ENCODE measurements at places on chromosomes 6 and 20.
A peak's percentile ranks its signal among the peaks of the same experiment; 100 is the strongest.

- DNase-seq = no peak
Observed at GRCh38 chr6:168148231-168148849, 69.3 kb upstream of the FRMD1 start.

GRCh38 chr6:144785056-144785455, 499.9 kb downstream of the UTRN start:
- no peak for DNase-seq

- no peak for DNase-seq
Observed at GRCh38 chr6:104625536-104625935, 234.2 kb downstream of the HACE1 start.

- no peak for DNase-seq
Observed at GRCh38 chr20:51643390-51643789, 100.9 kb upstream of the NFATC2 start.

DNA sequence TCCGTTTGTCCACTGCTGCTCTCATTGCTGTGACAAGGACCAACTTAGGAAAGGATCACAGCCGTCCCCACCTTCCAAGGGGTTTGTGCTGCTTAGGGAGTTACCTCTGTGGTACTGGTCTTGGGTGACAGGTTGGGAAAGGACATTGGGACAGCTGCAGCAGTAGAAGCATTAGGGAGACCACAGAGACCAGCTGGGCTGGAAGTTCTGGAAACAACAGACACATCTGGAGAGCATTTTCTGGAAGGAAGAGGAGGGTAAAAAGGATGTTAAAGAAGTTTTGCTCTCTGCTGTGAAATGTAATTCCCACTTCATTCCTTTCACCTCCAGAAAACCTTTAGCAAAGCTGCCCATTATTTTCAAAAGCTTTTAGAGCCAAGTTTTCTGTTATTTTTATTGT, 304.2 kb downstream of the LRFN2 start:
- no peak for DNase-seq

DNA sequence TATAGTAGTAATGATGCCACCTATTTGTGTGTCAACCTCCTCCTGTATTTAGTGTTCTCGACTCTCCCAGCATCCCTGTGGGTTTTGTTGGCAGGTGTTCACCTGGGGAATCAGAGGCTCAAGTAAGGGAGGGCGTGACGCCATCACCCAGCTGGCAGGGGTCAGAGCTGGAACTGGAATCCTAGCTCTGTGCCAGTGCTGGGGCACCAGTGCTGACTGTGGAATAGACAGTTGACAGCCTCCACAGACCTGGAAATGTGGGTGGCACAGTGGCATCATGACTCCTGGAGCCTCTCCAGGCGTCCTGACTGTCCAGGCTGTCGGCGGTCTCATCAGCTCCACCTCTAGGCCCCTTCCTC, 102.8 kb downstream of the SYCP2 start:
- no peak for DNase-seq

GRCh38 chr6:106924694-106925523, 49.6 kb downstream of the CD24 start:
- DNase-seq = no peak

DNA sequence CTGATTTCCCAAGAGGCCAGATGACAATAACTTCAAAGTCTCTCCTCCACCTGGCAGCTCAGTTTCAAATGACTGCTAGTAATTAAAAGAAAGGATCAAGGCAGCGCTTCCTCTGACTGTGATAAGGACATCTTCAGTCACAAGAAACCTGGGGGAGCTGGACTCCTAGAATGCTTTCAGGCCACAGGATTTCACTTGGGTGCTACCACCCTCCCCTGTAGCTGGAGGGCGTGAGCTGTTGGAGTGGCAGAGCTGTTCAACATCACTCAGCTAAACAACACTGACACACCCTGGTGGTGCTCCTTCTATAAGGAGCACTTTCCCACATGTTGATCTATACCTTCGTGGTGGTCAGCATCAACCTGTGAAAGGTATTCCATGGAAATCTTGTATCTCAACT, 2.2 kb upstream of the CNR1 start:
- no peak for DNase-seq

GRCh38 chr6:130615816-130616215, 211.4 kb upstream of the SMLR1 start:
- no peak for DNase-seq

- DNase-seq = no peak
Observed at GRCh38 chr6:44266347-44266746, 996 bp upstream of the NFKBIE start.

- peak; percentile 64 for DNase-seq
Observed at GRCh38 chr20:2619961-2620595, 32.4 kb upstream of the NOP56 start.

DNA sequence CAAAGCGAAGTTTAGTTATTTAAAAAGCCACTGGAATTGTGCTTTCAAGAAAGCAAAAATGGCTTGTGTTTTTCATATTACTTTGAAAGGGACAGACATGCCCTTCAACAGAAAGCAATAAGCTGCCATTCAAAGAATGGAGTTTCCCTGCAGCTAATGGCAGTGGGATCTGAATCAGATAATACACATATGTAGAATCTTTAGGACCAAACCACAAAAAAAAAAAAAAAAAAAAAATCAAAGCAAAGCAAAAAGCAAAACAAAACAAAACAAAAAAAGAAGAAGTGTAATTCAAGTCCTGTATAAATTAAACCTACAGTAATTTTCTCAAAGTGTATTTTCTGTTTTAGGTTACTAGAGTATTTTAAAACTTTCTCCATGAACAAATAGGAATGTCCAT, 63.6 kb upstream of the ZNF217 start:
- DNase-seq = no peak

DNA sequence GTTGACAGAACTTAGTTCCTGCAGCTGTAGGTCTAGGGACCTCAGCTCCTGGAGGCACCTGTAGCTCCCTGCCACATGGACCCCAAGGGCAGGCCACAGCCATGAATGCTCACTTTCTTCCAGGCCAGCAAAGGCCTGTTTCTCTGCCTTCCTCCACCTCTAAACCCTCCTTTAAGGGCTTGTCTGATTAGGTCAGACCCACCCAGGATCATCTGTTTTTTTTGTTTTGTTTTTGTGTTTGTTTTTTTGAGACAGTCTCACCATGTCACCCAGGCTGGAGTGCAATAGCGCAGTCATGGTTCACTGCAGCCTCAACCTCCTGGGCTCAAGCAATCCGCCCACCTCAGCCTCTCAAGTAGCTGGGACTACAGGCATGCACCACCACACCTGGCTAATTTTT, 11.5 kb upstream of the BCAS4 start:
- no peak for DNase-seq

- DNase-seq = no peak
Observed at GRCh38 chr6:23534351-23534750, 591.7 kb upstream of the NRSN1 start.

- DNase-seq = no peak
Observed at GRCh38 chr20:36398515-36398914, 92.4 kb downstream of the DLGAP4 start.

DNA sequence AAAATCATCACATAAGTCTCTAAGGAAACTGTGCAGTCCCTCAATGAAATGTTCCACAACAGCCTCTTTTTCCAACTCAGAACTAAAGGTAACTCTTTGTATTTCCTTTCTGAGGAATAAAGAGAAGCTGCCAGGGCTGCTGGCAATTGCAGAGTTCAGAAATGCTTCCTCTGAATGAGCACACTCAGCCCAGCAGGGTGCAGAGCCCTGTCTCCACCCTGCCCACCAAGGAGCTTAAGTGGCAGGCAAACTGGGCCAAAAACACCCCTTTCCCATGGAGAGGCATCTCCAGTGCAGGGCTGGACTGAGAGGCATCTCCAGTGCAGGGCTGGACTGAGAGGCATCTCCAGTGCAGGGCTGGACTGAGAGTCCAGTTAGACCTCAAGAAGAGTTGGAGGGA, 255.4 kb downstream of the GMPR start:
- no peak for DNase-seq

- DNase-seq = no peak
Observed at GRCh38 chr20:2612073-2612472, 40.4 kb upstream of the NOP56 start.

DNA sequence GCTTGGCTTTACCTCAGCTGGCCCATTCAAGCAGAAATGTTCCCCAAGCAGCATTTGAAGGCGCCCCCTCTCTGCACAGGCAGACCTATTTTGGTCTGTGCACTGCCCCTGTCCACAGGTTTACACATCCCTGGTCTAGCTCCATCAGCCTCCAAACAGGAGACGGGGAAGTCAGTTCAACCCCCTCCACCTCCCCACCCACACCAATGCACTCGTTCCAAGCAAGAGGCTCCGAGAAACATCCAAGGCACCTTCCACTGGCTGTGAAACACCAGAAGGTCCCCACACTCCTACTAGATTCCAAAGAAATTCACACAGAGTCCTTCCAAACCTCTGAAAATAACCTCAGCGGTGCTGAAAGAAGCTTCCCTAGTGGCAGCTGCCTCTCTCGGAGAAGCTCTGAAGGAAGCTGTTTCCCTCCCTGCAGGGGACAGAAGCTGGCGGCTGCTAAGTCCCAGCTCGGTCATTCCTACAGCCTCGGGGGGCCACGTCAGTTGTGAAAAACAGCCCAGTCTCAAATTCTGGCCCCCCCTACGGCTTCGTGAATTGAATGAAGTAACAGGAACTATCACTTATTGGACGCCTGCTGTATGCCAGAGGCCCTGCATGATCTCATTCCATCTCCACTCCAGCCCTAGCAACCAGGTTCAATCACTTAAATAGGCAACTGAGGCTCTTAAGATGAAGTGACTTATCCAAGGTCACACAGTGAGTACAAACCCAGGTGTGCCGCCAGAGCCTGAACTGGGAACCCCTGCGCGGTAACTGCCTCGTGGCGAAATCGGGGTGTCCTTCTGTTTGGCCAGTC, 815 bp downstream of the SPATA2 start:
- DNase-seq = no peak

- DNase-seq = no peak
Observed at GRCh38 chr6:153145591-153145990, 14.5 kb upstream of the RGS17 start.

GRCh38 chr6:41239467-41240159, 11.5 kb downstream of the TREML4 start:
- DNase-seq = no peak

DNA sequence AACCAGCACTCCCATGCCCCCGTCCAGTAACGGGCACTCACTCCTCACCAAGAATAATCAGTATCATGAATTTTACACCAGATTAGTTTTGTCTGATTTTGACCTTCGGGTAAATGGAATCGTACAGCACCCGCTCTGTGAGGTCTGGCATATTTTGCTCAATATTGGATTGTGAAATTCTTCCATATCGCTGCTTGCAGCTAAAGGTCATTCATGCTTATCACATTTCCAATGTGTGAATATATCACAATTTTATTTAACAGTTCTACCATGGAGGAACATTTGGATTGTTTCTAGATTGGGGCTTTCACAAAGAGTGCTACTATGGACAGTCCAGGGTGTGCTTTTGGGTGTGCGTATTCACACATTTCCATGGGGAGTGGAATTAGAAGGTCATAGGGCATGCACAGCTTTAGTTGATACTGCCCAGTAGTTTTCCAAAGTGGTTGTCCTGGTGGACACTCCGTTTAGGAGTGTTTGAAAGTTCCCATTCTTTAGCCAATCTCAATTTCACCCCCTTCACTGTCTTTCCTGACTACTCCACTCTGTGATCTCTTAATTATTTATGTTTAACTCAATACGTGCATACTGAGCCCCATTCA, 86.6 kb downstream of the ISM1 start:
- no peak for DNase-seq

GRCh38 chr6:118859517-118860064, 34.4 kb upstream of the ASF1A start:
- DNase-seq = no peak

DNA sequence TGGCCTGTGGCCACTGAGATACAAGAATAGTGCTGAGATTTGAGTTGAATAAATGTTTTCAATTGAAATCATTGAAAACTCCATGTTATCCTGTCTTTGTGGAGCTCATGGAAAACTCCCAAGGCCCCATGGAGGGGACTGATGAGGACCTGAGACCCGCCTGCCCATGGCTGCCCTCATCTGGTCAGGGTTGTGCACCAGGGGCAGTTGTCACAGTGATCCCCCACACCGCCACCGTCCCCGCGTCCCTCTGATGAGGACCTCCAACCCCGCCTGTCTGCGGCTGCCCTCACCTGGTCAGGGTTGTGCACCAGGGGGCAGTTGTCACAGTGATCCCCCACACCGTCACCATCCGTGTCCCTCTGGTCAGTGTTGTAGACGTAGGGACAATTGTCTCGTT, 27.8 kb downstream of the THBS2 start:
- no peak for DNase-seq

GRCh38 chr20:31827059-31827458, 7.9 kb downstream of the MYLK2 start:
- DNase-seq = no peak

- DNase-seq = no peak
Observed at GRCh38 chr6:163782436-163783003, 368.0 kb downstream of the QKI start.

- DNase-seq = no peak
Observed at GRCh38 chr6:128513878-128514277, 6.5 kb downstream of the PTPRK start.

- no peak for DNase-seq
Observed at GRCh38 chr20:4111440-4112411, 96.4 kb upstream of the RNF24 start.

GRCh38 chr6:35454391-35455110, 2.4 kb downstream of the FANCE start:
- no peak for DNase-seq

GRCh38 chr20:4973330-4974097, 27.8 kb downstream of the SLC23A2 start:
- peak; percentile 82 for DNase-seq

DNA sequence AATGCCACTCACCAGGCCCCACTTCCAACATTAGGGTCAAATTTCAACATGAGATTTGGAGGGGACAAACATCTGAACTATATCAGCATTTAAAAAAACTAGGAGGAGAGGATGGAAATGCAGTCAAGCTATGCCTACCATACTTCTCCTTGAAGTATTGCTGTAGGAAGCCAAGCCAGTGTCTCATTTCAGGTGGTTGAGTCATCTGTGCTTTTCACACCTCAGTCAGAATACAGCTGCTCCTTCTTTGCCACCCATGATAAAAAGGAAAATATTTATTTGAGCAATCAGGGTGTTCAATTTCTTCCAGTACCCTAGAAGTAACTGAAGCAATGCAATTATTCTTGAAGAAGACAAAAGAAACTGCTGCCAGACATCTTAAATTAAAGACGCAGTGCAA, 47.0 kb upstream of the EEF1E1 start:
- no peak for DNase-seq

GRCh38 chr6:28449056-28449455, 5.8 kb upstream of the ZSCAN23 start:
- DNase-seq = no peak

GRCh38 chr6:107409942-107410341, 49.4 kb downstream of the PDSS2 start:
- no peak for DNase-seq

GRCh38 chr20:23754731-23755130, 4.0 kb upstream of the CST1 start:
- no peak for DNase-seq

Data from ACHN (cell line).